ENCODE measurements at places on chromosomes 4 and X.

- no peak for DNase-seq
These were observed 67.1 kb downstream of the USP38 start for GRCh38 chr4:143251779-143252178.

- peak; percentile 56 for DNase-seq
These were observed at the start of gene EDNRA for GRCh38 chr4:147480891-147481576. Gene EDNRA, plus strand, starts transcription at chr4:147481097. Its CDS starts 4,585 bp downstream, at chr4:147485682.

- DNase-seq: no peak
These were observed 24.1 kb upstream of the MRFAP1 start for GRCh38 chr4:6616087-6616995.

GRCh38 chrX:57070185-57070984, 51.0 kb downstream of the SPIN2B start:
- no peak for DNase-seq

DNA sequence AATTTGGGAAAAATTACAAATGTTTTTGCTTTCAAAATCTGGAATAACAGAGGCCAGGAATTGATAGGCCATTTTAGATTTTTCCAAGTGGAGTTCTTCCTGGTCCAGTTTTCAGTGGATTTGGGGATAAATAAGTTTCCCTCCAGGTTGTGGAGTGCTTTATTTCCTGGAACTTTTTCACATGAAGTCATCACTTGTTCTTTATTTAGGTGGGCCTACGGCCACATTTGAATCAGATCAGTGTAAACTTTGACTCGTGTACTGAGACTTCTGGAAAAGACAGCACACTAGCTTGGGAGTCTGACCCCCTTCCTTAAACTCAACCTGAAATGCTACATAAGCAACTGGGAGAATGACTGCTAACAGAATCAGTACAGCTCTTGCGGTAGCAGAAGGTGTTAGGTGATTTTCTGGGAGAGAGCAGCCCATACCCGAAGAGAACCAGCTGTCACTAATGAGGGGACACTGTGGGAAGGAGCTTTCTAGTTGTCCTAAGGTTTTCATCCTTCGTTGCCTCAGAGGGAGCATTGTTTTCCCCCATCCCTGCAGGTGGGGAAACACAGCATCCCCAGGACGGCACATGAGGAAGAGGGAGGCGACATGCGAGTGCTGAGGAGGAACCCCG, 235.2 kb upstream of the FAT1 start:
- no peak for DNase-seq

DNA sequence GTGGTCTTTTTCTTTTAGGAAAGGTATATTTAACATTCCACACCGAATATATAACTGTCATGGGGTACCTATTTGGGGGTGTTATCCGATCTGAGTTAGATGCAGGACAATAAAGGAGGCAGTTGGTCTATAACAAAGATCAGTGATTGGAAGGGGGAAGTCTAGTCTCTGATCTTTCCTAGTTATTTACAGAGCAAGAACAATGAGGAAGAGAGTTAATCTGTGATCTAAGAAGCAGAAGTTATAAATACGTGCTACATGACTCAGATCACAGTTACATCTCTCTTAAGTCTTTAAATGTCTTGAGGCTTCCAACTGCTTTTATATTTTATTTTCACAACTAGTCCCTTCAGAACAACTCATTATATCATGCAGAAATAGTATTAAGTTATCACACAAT, 33.2 kb upstream of the ARMCX4 start:
- DNase-seq: no peak

DNA sequence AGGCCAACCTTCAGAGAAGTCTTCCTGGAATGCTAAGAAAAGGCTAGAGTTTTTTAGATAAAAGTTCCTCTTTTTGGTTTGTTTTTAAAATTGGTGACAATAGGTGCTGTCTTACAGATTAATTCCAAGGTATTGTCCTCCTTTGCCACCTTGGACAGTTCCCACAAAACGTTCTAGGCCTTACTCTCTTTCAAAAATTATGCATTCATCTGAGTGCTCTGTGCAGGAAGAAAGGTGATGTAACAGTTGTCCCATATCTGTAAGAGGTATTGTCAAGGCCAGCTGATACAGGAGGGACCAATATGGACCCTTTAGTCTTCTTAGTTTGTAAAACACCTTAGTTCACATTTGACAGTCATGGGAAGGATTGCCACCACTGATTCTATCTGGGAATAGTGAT, 15.9 kb upstream of the CXCL5 start:
- no peak for DNase-seq

DNA sequence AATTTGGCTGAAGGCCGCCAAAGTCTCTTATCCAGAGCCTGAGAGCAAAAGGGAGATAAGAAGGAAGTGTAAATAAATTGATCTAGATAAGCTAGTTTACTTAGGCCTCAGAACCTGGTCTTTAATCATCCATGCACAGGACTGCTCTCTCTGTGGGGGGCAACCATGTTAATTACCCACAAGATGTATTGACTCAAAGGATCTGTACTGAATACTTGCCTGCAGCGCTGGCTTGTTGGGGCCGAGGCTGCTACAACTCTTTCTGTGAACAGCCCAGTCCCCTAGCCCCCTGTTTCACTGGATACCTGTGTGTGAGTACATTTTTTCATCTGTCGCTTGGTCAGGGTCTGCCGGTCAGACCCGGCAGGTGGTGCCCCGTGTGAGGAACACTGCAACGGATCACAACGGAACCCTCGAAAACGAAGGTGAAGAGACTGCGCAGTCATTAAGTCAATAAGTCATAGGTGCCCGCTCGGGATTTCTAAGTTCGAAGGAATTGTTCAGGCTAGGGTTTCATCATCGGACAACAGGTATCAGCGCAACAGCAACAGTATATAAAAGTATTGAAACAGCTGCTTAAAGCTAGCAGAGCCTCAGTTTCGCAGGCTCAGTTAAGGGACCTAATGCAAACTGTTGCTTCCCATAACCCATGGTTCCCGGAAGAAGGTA, 8.3 kb downstream of the MAGEA11 start:
- no peak for DNase-seq

- no peak for DNase-seq
These were observed 12.0 kb downstream of the P2RY8 start for GRCh38 chrX:1524874-1525582.

DNA sequence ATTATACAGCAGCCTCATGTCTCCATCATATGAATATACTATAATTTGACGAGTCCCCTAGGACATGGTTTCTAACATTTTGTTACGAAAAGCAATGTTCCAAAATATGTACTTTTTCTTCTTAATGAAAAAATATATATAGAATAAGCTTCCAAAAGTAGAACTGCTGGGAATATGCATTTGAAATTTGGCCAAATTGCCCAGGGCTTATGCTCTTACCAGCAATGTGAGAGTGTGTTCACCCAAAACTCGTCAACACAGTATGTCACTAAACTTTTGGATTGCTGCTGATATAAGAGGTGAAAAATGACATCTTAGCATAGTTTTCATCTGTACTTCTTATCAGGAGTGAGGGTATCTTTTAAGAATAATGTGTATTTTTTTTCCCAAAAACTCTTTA, 64.6 kb upstream of the STIM2 start:
- DNase-seq: no peak

DNA sequence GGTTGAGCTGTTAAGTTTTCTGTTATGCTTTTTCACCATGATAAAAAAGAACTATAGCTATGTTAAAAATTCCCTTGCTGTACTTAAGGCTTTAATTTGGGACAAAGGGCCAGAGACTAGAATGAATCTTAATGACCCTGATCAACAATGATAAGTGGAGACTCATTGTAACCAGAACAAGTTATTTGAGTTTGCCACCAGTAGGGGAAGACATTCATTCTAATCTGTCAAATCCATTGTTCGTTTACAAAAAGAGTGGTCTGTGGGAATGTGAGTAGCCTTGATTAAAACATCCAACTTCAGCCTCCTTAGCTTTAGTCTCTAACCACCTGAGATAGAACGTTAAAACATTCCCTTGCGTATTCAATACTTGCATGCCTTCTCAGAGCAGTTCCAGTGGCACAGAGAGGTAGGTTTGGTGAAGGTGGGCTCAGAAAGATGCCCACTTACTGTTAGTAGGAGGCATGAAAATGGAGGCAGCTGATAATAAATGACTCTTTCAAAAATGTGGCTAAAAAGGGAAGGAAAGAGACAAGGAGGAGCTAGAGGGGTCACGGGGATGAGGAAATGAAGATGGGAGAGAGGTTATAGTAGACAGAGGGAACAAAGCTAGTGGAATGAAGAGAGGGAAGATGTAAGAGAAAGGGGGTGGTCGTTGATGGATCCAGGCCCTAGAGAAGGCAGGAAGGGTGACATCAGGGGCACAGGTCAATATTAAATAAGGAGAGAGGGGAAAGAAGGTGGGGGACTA, 66.2 kb downstream of the EGF start:
- no peak for DNase-seq

DNA sequence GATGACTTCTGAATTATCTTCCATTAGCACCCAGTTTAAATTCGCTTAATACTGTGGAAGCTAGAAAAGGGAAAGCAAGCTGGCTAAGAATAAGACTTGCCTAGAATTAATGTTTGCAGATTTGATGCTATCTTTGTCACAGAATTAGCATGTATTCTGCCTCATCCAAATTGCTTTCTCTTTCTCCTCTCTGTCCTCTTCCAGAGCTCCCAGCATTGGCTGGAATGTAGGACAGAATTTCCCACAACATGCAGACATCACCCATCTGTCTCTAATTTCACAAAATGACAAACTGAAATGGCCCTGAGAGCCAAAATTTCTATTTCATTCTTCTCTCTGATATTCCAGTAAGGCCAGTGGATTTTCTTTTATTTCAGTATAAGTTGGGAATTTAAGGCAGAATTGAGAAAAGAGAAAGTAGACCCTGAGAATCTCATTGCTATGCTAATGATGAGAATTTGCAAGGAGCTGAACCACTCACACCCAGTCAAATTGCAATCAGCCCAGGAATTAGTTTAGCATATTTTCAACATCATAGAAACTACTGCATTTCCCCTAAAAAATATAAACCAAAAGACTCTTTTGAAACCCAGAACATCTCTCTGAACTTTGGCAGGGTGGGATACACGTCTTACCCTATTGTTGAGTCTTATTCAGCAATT, 188.8 kb downstream of the RCHY1 start:
- DNase-seq: no peak

- no peak for DNase-seq
These were observed 758 bp downstream of the SCFD2 start for GRCh38 chr4:53365121-53365485.

DNA sequence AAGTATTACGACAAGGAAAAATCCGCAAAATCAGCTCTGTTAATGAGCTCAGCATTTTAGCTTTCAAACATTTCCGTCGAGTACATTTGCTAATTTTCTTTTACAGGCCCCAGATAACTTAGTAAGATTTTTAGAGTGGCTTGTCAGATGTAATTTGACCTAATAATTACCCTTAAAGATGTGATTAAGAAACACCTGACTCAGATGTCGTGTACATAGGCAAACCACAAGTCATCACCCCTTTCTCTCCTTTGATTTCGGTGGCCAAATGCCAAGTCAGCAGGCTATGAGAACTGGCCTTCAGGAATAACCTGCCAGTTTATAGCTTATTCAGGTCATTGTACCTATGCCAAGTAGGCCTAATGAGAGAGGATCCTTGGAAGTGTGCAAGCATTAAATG, 369.6 kb downstream of the PCDH7 start:
- no peak for DNase-seq

DNA sequence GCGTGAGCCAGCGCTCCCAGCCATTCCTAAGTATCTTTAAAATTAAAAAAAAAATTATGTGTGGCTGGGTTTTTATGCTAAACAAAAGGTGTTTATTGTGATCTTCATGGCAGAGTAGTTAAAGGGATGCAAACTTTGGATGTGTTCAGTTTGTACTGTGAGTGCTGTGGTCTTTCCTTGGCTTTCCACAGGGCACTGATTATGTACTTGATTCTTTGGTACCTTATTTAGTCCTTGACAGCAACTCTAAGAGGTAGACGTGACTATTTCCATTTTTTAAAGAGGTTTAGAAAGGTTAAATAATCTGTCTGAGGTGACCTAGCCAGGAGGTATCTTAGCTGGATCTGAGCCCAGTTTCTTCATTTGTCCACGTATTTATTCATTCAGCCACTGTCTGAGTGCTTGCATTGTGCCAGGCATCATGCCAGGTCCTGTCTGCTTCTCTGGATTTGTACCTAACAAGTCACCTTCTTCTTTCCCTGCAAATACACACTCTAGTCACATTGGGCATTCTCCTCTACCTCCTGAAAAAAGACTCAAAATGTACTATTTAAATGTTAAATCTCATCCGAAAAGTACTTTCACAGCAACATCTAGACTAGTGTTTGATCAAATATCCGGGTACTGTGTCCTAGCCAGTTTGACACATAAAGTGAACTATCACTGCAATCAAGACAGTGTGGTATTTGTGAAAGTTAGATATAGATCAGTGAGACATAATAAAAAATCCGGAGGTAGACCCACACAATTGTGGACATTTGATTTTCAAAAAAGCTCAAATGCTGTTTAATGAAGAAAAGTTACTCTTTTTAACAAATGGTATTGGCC, 31.5 kb downstream of the WWC2 start:
- no peak for DNase-seq

DNA sequence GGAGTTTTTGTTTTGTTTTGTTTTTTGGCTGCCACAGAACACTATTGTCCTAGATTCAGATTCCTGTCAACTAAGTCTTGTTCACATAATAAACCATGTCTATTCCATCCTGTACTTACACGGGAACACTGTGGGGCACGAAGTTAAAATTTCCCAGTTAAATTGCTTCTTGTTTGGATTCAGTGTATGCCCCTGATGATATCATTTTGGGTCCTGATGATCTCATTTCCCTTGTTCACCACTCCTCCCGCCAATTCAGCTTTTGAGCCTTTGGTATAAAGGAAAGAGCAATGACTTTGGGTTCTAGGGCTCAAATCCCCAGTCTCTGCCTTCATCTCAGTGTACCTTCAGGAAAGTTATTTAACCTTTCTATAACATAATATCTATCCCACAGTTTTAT, 333.5 kb downstream of the FBXW7 start:
- no peak for DNase-seq

- no peak for DNase-seq
These were observed 197.6 kb upstream of the PSAPL1 start for GRCh38 chr4:7632341-7632740.

DNA sequence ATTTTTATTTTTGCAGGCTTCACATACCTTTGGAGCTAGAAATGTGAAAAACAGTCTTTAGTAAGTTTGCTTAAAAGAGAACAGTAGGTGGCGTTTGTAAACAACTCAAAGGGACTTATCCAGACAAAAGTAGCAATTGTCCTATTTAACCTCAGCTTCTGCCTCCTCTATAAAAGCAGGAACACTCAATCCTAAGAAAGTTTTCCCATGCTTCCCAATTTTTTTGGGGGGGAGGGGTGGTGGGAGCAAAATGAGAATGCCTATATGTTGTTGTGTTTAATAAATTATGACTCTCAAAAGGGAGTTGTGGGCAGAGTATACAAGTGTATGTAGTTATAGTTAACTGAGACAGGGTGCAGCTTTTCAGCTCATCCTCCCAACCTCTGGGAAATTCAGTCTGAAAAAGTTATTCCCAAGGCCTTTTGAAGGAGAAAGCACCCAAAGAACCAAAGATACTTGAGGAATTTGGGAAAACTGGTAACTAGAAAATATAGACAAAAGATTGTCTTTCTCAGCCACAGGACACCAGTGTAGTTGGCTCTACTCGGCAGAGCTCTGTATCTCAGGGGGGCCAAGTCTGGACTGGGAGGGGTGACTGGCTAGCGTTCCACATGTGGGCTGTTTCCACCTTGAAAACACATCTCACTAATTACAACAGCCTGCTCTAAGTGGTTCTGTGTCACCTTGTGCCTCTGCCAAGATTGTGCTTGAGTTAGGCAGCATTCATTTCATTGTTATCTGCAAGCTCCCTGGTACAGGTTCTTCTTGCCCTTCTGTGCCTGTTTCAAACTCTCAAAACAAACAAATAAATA, 2.8 kb downstream of the SFRP2 start:
- DNase-seq: peak; percentile 33

- no peak for DNase-seq
These were observed 548.9 kb downstream of the ARAP2 start for GRCh38 chr4:35695421-35695820.

- no peak for DNase-seq
These were observed 420 bp downstream of the TSC22D3 start for GRCh38 chrX:107775000-107775733.

Data from hindlimb muscle (tissue), 1 donor.